ENCODE measurements at places on chromosomes 5 and 9. TPM values are rescaled to one million over a fixed set of nuclear protein-coding genes. Genes with fewer than 3 reads are reported as not detected.

DNA sequence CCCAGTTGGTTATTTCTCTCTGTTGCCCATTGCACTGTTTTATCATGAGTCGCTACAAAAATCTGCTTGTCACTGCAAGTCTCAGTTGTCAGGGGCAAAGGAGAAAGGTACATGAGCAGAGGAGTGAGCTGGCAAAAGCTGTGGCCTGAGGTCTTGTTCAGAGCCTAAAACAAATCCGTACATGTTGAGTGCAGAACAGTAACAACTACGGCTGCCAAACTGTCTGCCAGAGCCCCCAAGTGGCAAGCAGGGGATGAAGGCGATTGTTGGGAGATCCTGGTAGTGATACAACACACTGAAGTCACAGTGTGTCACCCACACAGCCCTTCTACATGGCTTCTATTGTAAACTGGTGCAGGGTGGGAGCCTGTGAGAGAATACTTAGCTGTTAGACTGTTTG, 50.9 kb downstream of the BRINP1 start:
- H3K4me3 ChIP-seq = no peak overlapping the region
- no peaks in the 10 kb centered on the region for H3K4me1 ChIP-seq
- H3K27me3 ChIP-seq = no peaks in the 10 kb centered on the region
- DNase-seq = no peak

GRCh38 chr5:78552729-78553342, 95.7 kb downstream of the LHFPL2 start:
- H3K27ac ChIP-seq = peak overlapping the region; percentile 67
- peaks cover 25% of the 10 kb centered on the region for H3K36me3 ChIP-seq
- no peak overlapping the region for H3K4me3 ChIP-seq
- H3K27me3 ChIP-seq = no peaks in the 10 kb centered on the region
- H3K4me1 ChIP-seq = peaks cover 47% of the 10 kb centered on the region

- H3K4me3 ChIP-seq = no peak overlapping the region
- H3K36me3 ChIP-seq = no peaks in the 10 kb centered on the region
- H3K4me1 ChIP-seq = peaks cover 7% of the 10 kb centered on the region
- no peak overlapping the region for H3K27ac ChIP-seq
Measured at GRCh38 chr5:5497152-5497788, 74.8 kb downstream of the ICE1 start.

- no peak for DNase-seq
- H3K27ac ChIP-seq = no peak overlapping the region
- no peaks in the 10 kb centered on the region for H3K36me3 ChIP-seq
- H3K4me3 ChIP-seq = no peak overlapping the region
- H3K27me3 ChIP-seq = no peaks in the 10 kb centered on the region
- H3K4me1 ChIP-seq = peaks cover 15% of the 10 kb centered on the region
Measured at GRCh38 chr9:76400534-76401096, 6.4 kb upstream of the RFK start.

DNA sequence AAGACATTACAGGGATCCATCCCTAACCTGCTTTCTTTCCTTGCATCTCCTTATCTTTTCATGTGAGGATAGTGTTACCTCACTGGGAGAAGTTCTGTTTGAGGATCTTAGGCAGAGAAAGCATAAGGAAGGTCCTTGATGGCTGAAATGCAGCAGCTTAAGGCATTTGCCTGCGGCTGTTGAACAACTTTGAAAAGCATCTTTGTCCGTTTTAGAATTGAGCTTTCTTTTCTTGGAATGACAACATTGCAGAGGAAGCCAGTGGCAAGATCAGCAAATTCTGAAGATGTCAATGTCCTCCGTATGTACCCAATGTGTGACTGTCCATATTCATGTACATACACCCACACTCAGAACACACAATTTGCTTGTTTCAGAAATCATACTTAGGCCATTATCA, 436.2 kb downstream of the GABRG2 start:
- no peak for DNase-seq
- no peak overlapping the region for H3K27ac ChIP-seq
- H3K27me3 ChIP-seq = no peaks in the 10 kb centered on the region
- no peaks in the 10 kb centered on the region for H3K4me1 ChIP-seq
- no peaks in the 10 kb centered on the region for H3K36me3 ChIP-seq
- H3K4me3 ChIP-seq = no peak overlapping the region

Gene PCDHA13
- total RNA-seq = 1.5 TPM

Gene HRCT1
- total RNA-seq = 3.7 TPM

- no peak for DNase-seq
- peaks cover 39% of the 10 kb centered on the region for H3K4me1 ChIP-seq
- no peak overlapping the region for H3K4me3 ChIP-seq
- H3K27ac ChIP-seq = peak overlapping the region; percentile 40
- H3K36me3 ChIP-seq = no peaks in the 10 kb centered on the region
Measured at GRCh38 chr5:93164690-93165089, 416.3 kb downstream of the NR2F1-AS1 start.
